Right renal pelvis (tissue), 4 donors: ENCODE measurements at places on chromosomes 12 and 14. TPM values are rescaled to one million over a fixed set of nuclear protein-coding genes. Genes with fewer than 3 reads are reported as not detected.

DNA sequence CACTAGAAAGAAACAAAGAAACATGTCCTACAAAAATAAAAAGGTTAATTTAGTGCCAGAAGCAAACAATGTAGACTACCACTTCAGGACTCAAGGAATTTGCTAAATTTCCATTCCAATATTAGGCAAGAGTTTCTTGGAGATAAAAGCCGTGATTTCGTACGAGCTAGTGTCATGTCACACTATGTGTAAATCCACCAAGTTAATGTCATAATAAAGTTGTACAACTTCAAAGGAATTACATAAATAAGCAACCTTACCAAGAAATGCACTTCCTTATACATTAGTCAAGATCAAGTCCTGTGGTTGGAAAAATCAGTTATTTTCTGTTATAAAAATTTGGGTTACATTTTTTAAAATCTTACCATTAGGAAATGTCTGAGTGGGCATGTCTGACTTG, 1222.8 kb downstream of the GALC start:
- no peak for DNase-seq

GRCh38 chr12:69833696-69834095, 8.7 kb downstream of the MYRFL start:
- no peak for DNase-seq

DNA sequence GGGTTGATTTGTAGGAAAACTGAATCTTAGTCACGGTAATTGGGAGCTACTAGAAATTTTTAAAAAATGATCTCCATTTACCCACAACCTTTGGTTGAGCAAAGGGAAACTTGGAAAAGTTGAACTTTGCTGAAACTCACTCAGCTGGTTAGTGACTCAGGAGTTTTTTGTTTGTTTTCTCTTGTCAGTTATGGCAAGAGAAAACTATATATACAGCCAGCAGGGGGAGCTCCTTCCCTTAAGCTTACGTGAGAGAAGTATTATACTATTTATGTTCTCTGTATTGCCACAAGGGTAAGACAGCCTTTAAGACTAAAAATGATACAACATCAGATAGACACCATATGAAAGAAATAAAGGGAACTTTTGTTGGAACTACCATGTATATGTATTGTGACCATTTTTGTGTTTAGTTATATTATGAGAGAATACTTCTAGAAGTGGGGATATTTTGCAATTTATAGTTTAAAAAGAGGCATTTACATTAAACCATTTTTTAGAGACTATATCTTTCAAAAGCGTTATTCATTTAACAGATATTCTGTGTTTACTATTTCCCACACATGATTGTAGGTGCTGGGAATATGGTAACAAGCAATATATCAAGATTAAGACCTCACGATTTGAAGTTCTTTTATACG, 28.1 kb upstream of the TBC1D30 start:
- DNase-seq = peak; percentile 65

DNA sequence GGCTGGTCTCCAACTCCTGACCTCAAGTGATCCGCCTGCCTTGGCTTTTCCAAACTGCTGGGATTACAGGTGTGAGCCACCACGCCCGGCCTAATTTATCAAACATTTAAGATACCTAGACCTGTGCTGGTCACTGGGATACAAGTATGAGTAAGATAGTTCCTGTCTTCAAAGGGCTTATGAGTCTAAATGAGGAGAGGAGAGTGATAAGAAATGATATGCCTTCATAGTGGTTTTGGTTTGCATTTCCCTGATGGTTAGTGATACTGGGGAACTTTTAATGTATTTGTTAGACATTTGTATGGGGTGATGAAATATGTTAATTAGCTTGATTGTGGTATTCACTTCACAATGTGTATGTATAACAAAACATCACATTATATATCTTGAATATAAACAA, 21.2 kb downstream of the TMED10 start:
- DNase-seq = no peak

DNA sequence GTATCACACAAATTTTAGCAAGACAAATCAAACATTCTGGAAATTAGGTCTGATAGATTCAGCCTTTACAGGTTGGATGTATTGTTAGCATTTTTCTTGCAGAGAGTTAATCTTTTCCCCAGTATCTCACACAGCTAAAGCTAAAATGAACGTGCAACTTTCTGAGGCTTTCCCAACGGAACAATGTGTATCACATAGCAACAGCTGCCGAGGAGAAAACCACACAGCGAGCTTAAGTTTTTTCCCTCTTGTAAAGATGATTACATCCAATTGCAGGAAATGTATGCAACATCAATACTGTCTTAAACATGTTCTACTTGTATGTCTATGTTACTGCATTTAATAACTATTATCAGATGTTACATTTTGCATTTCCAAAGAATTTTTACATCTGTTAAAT, 182.2 kb downstream of the CCDC59 start:
- DNase-seq = no peak

- no peak for DNase-seq
Measured at GRCh38 chr14:91158091-91158790, 44.4 kb downstream of the DGLUCY start.

DNA sequence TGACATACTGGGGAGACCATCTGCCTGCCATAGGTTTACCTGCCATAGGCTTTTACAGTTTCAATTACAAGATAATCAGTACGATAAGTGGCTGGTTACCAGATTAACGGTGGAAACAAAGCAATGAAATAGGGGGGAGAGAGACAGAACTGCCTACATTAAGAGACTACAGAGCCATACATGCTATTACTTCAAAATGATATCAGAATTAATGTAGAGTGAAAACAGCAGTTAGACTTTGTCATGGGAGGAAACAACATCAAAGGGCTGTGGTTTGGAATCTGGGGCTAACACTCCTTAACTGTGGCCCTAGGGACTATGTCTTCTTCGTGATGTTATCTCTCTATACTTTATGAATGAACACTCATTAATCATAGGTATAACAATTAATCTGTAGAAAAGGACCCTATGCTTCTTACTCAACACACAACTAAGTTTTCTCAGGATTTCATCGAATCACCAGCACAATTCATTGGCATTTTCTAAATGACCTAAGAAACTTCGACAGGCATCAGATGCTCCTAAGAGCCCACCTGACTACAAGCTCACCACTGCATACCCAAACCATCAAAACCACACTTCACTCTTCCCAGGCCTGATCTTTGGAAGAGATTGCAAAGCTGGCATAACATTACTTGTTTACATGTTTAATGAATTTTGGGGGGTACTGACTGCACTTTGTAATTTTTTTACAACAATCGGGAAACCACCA, 475.6 kb upstream of the SOX5 start:
- DNase-seq = no peak

DNA sequence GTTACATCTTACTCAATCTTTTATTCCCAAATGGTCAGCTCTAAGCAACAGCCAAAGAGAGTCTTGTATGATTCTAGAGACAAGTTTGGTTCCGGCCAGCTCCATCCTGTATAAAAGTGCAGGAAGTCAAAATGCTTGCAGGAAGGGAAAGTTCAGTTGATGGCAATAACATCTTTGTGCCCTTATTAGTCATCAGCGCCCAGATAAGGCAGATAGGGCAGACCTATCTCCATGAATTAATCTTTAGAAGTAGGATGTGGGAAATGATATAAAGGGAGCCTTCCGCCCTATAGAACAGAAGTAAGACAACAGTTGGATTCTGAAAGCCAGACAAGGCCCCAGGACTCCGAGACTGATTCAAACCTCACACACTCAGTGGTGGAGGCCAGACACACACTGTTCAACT, 6.4 kb downstream of the GNS start:
- no peak for DNase-seq

DNA sequence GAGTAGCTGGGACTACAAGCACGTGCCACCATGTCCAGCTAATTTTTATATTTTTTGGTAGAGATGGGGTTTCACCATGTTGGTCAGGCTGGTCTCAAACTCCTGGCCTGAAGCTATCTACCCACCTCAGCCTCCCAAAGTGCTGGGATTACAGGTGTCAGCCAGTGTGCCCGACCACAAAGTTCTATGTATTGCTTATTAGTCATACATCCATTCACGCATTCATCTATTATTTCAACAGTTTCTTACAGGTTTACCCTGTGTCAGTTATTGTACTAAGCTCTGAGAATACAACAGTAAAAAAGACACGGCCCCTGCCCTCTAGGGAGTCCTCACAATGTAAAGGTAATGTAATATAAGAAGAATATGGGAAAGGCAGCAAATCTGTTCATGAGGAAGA, 188.9 kb upstream of the BTG1 start:
- no peak for DNase-seq

DNA sequence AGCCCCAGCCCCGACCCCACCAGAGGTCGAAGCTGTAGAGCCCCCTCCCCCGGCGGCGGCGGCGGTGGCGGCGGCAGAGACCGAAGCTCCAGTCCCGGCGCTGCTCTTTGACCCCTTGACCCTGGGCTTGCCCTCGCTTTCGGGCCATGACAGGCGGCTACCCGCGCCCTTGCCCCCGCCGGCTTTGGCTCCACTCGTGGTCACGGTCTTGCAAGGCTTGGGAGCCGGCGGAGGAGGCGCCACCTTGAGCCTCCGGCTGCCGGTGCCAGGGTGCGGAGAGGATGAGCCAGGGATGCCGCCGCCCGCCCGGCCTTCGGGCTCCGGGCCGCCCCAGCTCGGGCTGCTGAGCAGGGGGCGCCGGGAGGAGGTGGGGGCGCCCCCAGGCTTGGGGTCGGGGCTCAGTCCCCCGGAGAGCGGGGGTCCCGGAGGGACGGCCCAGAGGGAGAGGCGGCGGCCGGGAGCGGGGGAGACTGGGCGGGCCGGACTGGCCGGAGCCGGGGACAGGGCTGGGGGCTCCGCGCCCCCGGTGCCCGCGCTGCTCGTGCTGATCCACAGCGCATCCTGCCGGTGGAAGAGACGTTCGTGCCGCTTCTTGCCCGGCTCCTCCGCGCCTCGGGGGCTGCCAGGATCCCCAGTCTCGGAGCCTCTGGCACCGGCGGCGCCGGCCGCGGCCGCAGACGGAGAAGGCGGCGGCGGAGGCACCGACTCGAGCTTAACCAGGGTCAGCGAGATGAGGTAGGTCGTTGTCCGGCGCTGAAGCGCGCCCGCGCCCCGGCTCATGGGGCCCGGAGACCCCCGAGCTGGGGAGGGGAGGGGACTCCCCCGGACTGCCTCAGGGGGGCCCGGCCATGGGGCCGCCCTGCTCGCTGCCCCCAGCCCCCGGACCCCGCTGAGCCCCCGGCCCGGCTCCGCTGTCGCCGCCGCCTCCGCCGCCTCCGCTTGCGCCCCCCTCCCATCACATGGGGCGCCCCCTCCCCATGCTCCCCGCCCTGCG, 778 bp downstream of the AGAP2 start:
- no peak for DNase-seq

GRCh38 chr14:90060965-90061684, 669 bp upstream of the KCNK13 start:
- DNase-seq = no peak

Gene RERGL
- 9.7 TPM for polyA plus RNA-seq

Gene HPD
- polyA plus RNA-seq = 5.3 TPM

Gene PLCZ1
- polyA plus RNA-seq = 0.27 TPM

Gene CCDC63
- not detected for polyA plus RNA-seq
